GM12892 (cell line): ENCODE measurements at places on chromosomes 13 and 19.

- DNase-seq, result no peak
Measured at GRCh38 chr13:40798380-40798779, 9.0 kb downstream of the SLC25A15 start.

GRCh38 chr19:27746691-27747380, 1466.1 kb downstream of the UQCRFS1 start:
- no peak for DNase-seq

DNA sequence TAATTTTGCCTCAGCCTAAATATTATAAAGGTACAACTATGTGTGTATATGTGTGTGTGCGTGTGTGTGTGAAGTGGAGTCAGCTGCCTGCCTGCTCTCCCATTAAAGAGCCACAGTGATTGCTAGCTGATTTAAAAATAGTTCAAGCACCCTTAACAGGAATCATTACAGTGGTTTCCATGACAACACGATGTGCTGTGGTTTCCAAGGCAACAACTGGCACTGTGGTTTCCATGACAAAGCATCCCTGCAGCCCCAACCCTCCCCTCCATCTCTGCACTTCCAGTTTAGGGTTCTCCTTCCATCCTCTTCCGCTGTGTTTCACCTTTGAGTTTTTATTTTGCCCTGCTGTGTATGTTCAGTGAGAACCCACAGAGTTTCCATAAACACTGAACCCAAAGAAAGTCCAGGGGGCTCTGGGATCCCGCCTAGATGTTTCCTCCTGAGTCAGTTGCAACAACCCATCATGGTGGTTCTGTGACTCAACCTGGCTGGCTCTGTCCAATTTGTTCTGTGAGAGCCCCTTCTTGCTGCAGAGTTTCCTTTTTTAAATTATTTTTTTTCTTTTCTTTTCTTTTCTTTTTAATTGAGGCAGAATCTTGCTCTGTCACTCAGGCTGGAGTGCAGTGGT, 7.1 kb upstream of the PNMA8A start:
- DNase-seq, result no peak

DNA sequence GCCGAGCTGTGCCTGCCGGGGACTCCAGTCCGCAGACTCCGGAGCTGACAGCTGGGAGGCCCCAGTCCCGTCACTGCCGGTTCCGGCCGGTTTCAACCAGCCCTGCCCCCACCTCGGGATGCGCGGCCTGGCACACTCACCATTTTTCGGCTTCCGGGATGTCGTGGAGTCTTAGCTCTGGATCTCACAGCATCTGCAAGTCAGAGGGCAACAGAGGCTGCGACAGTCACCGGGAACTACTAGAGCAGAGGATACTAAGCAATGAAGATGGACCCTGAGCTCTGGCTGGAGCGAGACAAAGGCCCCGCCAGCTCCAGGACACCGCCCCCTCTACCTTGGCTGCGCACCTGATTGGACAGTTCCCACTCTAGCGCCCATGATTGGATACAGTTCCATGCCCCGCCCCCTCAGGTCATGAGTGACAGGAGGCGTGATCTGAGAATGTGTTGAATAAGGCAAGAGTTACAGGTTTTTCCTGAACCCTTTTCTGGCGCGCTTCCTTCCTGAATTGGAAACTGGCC, at the start of gene ZNF682:
Gene ZNF682 (minus strand): TSS at position 303 of the 521 bp plus-strand sequence. CDS start 160 bp downstream, at position 143.
- peak; percentile 54 for DNase-seq

- no peak for DNase-seq
Measured at GRCh38 chr13:40087091-40088002, 431.9 kb downstream of the COG6 start.

GRCh38 chr13:40784540-40784939, 4.9 kb upstream of the SLC25A15 start:
- DNase-seq, result no peak

GRCh38 chr13:39306639-39307589, 268.7 kb downstream of the NHLRC3 start:
- DNase-seq, result peak; percentile 6

GRCh38 chr13:81172603-81173002, 831.7 kb upstream of the SPRY2 start:
- DNase-seq, result no peak

- DNase-seq, result no peak
Measured at GRCh38 chr19:39098365-39099269, 14.4 kb downstream of the ACP7 start.

DNA sequence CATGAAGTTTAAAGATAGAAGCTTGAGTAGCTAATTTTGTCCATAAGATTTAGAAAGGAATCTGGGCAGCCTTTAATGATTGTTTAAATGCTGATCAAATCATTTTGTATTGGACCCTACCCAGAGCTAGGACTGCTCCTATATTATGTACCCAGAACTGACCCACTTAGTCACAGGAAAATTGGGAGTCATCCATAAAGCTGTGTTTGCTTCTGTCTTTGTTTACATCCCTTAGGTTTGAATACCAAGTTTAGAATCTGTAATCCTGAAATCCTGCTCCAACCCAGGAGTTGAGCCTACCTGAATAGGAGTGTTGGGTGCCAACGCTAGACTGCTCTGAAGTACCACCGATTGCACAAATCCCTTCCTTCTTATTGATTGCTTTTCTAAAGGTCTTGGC, 23.8 kb downstream of the LCP1 start:
- DNase-seq, result no peak

GRCh38 chr19:34365463-34366401, 736 bp downstream of the GPI start:
- DNase-seq, result peak; percentile 31

DNA sequence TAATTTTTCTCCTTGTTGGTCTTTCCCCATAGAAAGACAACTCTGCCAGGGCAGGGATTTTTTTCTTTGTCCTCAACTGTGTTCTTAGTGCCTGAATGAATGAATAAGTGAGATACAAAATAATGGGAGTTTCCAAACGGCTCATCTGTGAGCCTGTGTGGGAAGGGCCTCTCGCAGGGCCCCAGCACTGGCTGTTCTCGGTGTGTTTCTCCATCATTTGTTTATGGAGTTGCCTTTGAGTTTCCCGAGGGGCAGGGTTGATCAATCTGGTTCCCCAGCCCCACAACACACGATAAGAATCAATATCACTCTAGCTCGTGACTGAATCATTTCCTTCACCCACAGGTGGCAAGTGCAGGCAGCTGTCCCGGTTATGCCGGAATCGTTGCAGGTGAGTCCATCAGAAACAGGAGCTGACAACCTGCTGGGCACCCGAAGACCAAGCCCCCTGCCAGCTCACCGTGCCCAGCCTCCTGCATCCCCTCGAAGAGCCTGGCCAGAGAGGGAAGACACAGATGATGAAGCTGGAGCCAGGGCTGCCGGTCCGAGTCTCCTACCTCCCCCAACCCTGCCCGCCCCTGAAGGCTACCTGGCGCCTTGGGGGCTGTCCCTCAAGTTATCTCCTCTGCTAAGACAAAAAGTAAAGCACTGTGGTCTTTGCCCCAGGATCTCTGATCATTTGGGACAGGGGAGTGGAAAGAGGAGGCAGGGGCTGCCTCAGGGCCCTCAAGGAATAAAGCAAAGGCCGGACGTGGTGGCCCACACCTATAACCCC, 14.9 kb downstream of the FXYD5 start:
- no peak for DNase-seq
